Esophagus squamous epithelium (tissue), 5 donors: ENCODE measurements at places on chromosomes 6 and 20.

GRCh38 chr6:140572867-140573266 is 1198.4 kb upstream of the CITED2 start:
- DNase-seq = no peak

GRCh38 chr6:135231469-135231844 is 50.3 kb downstream of the MYB start:
- no peak for DNase-seq

GRCh38 chr6:87071683-87072082 is 23.2 kb downstream of the CGA start:
- no peak for DNase-seq

DNA sequence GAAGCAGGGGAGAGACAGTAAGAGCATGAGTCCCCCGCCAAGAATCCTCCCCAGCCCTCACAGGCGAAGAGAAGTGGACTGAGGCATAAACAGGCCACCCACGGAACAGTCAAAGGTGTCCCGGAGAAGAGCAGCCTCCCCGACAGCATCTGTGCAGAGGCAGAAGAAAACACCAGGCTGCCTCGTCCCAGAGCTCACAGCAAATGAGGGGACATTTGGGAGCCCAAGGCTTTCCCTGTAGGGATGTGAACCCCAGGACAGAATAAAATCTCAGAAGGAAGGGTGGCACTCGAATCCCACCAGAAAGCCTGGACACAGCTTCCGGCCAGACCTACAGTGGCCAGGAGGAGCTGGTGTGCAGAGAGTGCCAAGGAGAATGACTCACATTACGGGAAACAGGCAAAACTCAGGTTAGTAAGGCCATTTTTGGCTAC is 90.4 kb downstream of the DLL1 start:
- no peak for DNase-seq

GRCh38 chr20:11230999-11231398 is 557.2 kb upstream of the JAG1 start:
- no peak for DNase-seq

GRCh38 chr6:129475477-129476247 is 234.3 kb downstream of the ARHGAP18 start:
- DNase-seq = no peak
